Head of caudate nucleus (tissue), 42 donors: ENCODE measurements at places on chromosomes 2 and 18.

DNA sequence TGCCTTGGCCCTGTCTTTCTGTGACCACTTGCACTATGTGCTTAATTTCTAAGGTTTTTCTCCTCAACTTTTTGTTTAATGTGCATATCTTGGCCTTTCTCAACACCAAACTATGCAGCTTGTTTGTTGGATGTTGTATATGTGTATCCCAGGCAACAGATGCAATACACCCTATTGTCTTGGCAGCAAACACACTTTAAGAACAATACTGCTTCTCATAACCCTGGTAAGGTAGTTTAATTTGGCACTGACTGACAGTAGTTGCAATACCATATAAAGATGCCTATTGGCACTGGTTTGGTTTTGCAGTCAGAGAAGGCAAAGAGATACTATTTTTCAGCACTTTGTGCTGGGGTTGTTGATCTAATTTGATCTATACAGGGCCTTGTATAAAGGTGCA, 360.7 kb upstream of the CWC22 start:
- DNase-seq, result no peak

DNA sequence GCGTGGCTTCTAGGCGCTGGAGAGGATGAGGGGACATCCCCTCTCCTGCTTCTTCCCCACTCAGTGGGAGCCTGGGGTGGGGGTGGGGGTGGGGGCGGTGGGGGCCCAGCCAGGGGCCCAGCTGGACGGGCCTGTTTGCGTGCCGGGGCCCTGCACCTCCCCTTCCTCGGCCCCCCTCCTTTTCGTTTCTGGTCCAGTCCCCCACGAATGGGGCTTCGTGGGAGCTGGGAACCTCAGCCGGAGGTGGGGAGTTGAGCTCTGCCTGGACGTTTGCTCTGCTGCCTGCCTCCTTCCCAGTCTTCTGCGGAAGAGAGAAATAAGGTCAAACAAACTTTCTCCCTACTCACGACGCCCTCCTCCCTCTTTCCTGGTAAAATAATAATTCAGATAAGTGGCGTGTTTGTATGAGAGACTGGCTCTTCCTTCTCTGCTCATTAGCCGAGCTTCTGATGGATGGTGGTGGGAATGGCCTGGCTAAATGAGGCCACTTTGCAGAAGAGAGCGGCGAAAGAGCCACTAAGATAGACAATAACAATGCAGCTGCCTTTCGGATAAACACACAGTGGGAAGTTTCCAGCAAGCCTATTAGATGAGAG, 782 bp downstream of the MTA3 start:
- DNase-seq, result peak; percentile 20

DNA sequence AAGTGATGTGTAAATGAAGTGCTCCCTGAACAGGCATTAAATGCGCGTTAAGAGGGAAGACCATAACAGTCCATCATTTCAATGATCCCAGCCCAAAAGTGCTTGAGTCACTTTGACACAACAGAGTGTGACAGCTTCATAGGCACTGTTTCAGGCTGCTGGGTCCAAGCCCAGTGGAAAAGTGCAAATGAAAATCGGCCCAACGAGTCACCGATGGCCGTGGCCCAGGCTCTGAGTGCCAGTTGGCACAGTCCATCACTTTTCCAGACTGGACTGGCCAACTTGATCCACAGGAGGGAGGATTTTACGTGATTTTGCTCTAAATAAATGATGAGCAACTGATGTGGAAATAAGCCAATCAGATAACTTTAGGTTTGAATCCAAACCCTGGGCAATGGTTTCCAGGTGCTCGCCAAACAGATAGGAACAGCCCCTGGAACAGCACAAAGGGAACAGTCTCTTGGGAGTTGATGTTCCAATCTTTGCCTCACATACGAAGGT, 114.0 kb downstream of the SP3 start:
- DNase-seq, result no peak

- DNase-seq, result no peak
Measured at GRCh38 chr2:38661306-38661705, 4.6 kb upstream of the GALM start.

- no peak for DNase-seq
Measured at GRCh38 chr2:165164201-165164600, 39.6 kb downstream of the SCN3A start.

DNA sequence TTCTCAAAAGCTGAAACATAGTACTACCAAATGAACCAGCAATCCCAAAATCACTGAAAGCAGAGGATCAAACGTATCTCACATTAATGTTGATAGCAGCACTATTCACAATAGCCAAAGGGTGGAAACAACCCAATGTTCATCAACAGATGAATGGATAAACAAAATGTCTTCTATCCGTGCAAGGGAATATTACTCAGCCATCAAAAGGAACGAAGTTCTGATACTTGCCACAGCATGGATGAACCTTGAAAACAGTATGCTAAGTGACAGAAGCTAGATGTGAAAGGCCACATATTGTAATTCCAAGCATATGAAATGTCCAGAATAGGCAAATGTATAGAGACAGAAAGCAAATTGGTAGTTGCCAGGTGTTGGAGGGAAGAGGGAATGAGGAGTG, 57.0 kb upstream of the CHMP1B start:
- no peak for DNase-seq

GRCh38 chr18:46531482-46531881, 125.5 kb downstream of the LOXHD1 start:
- DNase-seq, result peak; percentile 37

DNA sequence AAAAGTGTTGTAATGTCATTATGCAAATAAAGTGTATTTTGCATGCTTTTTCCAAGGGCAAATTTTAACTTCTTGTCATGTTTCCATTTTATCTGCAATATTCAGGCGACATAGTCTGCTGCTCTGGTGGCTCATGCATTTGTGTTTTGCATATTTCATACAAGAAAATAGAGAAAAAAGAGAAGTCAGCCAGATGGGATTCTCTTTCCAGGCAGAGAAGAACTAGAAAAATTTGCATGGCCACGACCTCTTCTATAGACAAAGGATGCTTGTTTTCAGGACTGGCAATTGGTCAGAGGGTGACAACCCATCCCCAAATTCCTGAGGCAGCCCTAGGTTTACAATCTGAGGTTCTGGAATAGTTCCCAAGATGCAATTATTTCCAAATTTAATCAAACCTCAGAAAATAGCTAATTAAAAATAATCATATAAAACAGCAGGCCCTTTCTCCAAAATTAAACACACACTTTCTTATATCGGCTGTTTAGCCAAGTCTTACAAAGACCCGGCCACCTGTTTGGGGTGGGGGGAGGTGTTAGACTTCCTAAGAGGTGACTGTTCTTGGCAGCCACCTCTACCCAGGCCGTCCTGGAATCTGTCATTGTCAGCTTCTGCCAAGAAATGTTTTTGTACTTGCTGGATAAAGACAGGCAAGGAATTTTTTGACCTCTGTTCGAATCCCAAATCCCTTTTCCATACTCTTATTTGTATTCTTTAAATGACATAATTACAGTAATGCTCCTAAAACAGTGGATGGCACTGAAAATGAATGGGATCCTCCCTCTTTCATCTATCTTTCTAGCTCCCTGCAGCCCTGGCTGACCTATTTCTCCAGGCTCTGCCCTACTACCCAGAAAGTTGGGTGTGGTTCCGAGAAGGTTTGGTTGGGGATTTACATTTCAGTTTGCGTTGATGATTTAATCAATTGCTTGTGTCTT, 20.8 kb upstream of the SOS1 start:
- no peak for DNase-seq

- no peak for DNase-seq
Measured at GRCh38 chr2:63056107-63057050, 5.7 kb downstream of the OTX1 start.

GRCh38 chr18:4125224-4125623, 329.9 kb downstream of the DLGAP1 start:
- no peak for DNase-seq

GRCh38 chr2:232486558-232487384, 863 bp downstream of the ECEL1 start:
- DNase-seq, result no peak

- no peak for DNase-seq
Measured at GRCh38 chr2:11744631-11745394, 1.6 kb upstream of the LPIN1 start.

DNA sequence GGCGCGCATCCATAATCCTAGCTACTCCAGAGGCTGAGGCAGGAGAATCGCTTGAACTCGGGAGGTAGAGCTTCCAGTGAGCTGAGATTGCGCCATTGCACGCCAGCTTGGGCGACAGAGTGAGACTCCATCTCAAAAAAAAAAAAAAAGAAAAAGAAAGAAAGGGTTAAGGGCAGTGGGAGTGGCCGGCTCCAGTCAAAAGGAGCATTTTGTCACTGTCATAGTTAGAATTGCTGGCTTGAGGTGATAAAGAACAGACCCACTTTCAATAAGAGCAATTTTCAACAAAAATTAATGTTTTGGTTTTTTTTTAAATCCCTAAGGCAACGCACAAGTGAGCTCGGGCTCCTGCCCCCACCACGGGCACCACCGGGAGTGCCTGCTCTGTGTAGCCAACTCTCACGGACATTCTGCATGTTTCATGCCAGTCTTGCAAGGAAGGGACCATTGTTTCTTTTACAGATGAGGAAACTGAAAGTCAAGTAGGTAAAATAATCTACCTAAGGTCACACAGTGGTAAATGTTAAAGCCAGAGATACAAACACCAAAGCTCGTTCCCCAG, 8.5 kb downstream of the CIB4 start:
- DNase-seq, result no peak

DNA sequence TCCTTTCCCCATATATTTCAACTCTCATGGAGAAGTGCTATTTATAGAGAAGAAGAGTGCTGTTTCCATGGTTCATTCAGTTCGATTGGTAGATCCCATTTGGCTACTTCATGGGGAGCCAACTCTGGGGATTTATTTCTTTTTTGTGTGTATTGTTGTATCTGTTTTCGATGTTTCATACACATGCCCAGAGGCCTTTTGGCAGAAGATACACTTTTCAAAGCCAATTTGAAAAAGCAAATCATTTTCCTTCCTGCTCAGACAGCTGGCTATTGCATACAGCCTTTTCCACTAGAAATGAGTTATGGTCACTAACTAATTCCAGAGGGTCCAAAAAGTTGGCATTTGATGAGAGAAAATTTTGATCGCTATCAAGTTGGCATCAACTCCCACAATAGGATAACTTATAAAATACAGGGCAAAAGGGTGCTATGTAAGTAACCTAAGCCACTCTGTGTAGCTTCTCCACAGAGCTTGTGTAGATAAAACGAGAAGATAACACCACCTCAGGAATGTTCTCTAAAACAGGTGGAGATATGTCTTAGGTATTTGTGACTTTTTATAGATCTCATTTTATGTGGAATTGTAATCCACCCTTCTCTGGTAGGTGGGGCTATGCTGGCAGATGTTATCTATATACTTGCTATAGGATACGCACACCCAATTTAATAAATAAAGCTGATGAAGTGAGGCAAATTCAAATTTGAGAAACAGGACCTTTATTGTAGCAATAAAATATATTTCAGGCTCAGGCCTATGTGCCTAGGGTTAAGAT, 798.5 kb downstream of the SATB2 start:
- DNase-seq, result no peak

DNA sequence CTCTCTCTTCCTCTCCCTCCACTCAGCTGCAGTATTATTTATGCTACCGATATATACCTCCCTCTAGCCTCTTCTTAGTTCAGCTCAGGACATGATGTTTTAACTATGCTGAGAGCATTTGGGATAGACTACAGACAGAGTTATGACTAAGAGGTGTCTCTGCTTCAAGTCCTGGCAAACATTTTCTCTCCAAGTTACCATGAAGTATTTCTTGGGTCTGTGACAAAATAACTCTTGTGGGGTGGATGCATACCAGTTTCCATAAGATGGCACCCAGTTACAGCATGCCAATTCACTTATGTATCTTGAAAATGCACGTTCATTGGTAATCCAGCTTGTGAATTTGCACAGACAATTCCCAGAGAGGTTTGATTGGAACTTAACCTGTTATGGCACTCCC, 737.6 kb downstream of the SLC4A3 start:
- DNase-seq, result no peak

DNA sequence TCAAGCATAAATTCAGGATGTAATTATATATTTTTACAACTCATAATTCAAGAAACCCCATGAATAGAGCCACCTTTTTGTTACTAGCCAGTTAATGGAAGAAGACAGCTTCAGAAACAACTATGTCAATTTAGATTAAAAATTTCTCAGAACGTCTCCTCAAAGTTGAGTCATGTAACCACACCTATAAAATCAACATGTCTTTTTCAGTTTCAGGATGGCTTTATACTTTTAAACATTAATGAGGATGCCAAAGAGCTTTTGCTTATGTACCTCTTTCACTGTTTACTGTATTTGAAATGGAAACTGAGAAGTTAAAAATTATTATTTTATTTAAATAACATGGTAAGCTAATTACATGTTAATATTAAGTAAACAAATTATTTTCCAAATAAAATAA, 280.1 kb downstream of the PTH2R start:
- DNase-seq, result no peak
